ENCODE measurements at places on chromosomes 6 and 20. TPM values are rescaled to one million over a fixed set of nuclear protein-coding genes. Genes with fewer than 3 reads are reported as not detected.

GRCh38 chr6:168352096-168352495, 32.5 kb upstream of the DACT2 start:
- no peak for DNase-seq

GRCh38 chr6:117955684-117956256, 48.7 kb downstream of the SLC35F1 start:
- no peak for DNase-seq

The VWA7 gene
- 0.94 TPM for total RNA-seq

DNA sequence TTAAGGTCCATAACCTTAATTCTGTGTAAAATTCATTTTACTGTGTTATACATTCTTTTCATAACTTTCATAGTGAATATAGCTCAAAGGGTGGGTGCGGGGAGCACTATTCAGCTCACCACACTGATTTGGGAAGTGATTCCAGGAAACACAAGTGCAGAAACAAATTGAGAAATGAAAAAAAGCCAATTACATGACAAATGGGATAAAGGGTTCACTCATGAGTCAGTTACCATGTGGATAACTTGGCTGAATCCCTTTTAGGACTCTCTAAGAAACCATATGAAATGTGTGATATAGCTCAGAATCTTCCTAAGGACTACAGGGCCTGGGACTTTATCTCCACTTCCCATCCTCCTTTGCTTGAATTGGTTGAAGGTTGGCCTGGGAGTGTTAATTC, 3.1 kb upstream of the BTN2A1 start:
- DNase-seq = no peak

GRCh38 chr20:47679462-47679861, 105.8 kb downstream of the SULF2 start:
- no peak for DNase-seq

GRCh38 chr6:150905769-150906168, 40.3 kb downstream of the MTHFD1L start:
- no peak for DNase-seq

DNA sequence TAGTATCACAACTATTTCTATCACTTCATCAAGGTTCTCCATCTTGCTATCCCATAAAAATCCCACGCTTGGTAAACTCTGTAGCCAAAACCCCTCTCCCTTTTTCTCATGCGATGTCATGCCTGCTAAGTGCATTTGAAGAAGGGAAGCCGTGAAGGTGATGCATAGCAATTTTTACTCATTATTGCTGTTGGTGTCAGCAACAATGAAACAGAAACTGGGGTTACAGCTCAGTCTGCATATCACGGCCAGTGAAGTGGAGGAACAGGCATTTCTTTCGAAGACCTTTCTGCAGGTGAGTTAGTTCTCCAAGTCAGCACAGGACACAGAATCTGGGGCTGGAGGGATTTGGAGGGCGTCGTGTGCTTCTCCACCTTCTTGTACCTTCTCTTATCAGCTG, 5.8 kb downstream of the UNC93A start:
- no peak for DNase-seq

GRCh38 chr6:74182992-74183391, 487.0 kb downstream of the CD109 start:
- no peak for DNase-seq

DNA sequence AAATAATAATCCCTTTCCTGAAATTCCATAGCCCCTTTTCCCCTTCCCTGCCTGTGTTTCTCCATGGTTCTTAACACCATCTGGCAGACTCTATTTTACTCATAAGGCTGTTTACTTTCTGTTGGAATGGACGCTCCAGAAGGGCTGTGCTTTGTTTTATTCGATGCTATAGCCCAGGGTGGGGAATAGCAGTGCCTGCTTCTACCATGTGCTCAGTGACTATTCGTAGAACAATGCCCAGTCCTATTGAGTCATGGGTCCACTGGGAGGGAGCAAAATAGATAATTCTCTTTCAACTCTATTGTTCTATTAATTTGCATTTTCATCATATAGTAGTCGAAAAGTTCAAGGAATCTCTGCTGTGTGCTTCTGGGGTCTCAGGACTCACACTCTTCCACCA, 565.1 kb downstream of the C6orf118 start:
- no peak for DNase-seq

DNA sequence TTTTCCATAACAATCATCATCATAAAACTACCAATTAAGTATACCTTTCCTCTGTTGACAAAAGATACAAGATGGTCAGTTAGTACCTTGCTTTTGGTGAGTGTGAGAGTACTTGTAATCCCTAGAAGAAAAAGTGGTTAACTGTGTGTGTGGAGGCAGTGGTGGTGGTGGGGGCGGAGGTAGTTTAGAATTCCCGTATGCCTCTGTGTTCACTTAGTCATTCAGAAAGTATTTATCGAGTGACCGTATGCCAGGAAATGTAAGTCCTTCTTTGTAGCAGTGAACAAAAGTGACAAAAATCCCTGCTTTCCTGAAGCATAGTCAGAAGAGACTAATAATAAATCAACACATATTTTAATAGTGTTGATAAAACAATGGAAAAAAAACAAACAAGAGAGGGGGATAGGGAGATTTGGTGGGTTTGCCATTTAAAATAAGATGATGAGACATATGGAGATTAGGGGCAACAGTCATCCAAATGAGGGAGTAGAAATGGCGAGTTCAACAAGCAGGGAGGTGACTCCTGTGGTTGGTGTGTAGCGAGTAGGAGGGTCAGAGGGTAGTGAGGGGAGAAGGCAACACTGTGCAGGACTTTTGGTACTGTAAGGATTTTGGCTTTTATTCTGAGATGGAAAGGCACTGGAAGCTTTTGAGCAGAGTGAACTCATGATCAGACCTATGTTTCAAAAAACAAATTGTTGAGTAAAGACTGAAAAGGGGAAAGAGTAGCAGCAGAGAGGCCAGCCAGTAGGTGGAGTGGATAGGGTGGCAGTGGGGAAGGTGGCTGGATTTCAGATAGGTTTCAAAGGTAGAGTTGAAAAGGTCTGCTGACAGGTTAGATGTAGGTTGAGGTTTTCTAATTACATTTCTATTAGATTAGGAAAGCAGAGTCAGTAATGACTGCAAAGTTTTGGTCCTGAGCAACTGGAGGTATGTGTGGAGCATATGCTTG, 40.3 kb upstream of the SIM1 start:
- DNase-seq = no peak

GRCh38 chr6:154605882-154606370, 95.4 kb upstream of the CNKSR3 start:
- no peak for DNase-seq

The LY6G6F gene
- total RNA-seq = not detected

GRCh38 chr20:59571551-59572314, 32.6 kb upstream of the PHACTR3 start:
- peak; percentile 79 for DNase-seq

The OPRM1 gene
- total RNA-seq = not detected

The GGT7 gene
- 27.0 TPM for total RNA-seq

DNA sequence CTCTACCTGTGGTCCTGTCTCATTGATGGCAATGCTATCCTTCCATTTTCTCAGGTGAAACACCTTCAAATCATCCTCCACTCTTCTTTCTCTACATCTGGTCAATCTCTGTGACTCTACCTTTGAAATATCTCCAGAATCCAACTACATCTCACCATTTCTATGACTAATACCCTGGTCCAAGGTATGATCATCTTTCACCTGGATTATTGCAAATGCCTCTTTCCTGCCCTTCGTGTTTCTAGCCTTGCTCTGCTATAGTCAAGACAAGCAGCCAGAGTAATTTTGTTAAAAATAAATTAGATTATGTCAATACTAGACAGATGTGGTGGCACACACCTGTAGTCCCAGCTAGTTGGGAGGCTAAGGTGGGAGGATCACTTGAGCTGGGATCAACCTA, 17.8 kb upstream of the BLCAP start:
- no peak for DNase-seq

The ERVFRD-1 gene
- 0.22 TPM for total RNA-seq

The PHACTR1 gene
- total RNA-seq = 7.9 TPM

The CEP162 gene
- total RNA-seq = 17.0 TPM

DNA sequence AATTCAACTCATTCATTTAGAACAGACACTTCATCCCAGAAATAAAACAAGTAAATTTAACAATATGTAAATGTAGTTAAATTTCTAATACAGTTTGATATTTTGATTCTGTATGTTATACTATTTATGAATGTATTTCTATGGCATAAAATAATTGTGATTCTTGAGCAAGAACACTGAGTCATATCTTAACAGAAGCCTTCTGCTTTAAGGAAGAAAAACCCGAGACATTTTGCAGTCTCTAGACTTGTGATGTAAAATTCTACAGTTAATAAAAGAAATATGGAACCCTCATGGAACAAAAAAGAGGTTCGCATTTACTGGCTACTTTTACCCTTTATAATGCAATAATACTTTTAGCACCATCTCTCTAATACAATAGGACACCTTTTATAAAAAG, 47.9 kb upstream of the SCML4 start:
- no peak for DNase-seq

The BPIFA1 gene
- total RNA-seq = not detected

DNA sequence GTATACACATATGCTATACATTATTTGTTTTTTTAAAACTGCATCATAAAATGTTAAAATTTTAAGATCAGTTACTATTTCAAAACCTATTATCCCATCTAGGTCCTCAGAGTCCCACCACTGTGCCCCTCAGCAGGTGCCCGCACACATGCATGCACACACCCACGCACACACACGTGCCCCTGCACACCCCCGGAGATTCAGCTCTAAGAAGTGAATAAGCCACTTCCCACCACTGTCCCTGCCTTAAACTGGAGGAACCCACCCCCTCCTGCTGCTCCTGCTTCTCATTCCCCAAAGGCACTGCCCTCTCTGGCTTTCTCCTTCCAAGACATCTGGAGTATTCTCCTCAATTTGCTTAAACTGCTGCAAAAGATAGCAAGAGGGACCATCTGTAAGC, 5.4 kb upstream of the FAM210B start:
- no peak for DNase-seq

The ZC2HC1B gene
- not detected for total RNA-seq

The ATP6V1G2 gene
- 4.8 TPM for total RNA-seq

DNA sequence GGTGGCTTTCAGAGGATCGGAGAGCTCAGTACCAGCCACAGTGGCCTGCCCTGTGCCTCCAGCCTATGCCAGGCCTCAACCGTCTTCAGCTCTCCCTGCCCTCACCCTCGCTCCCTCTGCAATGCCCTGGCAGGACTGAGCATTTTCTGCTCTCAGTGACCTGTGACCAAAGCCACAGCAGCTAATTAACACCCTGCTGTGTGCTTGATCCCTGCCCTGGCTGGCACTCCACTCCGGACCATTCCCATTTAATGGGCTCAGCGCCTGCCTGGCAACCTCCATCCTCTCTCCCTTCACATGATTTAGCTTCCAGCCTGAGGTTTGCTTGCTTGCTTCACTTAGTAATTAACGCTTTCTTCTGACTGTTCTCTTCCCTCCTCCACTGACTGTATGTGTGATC, 287.5 kb downstream of the LRFN2 start:
- DNase-seq = no peak

The TNF gene
- total RNA-seq = 0.40 TPM

GRCh38 chr6:135030056-135030473, 24.6 kb downstream of the HBS1L start:
- DNase-seq = no peak

DNA sequence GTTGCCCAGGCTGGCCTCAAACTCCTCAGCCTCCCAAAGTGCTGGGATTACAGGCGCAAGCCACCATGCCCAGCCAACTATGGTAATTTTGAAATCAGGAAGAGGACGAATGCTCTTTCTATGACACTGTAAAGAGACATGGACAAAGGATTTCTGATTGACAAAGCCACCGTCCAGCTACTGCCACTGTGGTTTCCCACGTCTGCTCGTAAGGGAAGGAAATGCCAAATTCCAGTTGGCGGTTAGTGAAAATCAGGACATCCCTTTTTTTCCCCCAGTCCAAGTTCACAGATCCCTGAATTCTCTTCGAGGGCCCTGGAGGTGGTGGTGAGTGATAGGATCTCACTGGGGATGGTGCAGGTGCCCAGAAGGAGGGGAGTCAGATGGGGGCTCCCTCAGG, 31.2 kb downstream of the SNAI1 start:
- no peak for DNase-seq

DNA sequence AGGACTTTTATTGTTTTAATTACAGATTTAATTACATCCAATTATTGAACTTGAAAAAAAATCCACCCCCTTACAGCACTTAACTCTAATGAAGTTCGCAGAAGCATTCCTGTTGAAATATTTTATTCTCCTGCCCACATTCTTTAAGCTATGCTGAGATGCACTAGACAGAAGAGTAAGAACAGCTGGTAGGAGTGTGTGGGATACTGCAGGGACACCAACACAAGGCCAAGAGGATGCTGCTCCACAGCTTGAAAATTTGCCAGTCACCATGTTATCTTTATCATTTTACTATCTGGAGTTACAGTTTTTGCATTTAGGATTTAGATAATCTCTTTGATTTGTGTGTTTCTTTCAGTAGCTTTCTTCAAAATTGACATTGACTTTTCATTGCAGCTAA, 180.7 kb downstream of the EPHA7 start:
- DNase-seq = no peak

GRCh38 chr6:153367021-153367420, 235.9 kb upstream of the RGS17 start:
- no peak for DNase-seq

GRCh38 chr6:35737413-35738211, 780 bp downstream of the ARMC12 start:
- DNase-seq = no peak

Measured in sciatic nerve (tissue), 2 donors.